NCI-H2081 treated with DMSO at 0.1 percent for 48 hours (cell line): ENCODE measurements at places on chromosomes 2 and 18.

DNA sequence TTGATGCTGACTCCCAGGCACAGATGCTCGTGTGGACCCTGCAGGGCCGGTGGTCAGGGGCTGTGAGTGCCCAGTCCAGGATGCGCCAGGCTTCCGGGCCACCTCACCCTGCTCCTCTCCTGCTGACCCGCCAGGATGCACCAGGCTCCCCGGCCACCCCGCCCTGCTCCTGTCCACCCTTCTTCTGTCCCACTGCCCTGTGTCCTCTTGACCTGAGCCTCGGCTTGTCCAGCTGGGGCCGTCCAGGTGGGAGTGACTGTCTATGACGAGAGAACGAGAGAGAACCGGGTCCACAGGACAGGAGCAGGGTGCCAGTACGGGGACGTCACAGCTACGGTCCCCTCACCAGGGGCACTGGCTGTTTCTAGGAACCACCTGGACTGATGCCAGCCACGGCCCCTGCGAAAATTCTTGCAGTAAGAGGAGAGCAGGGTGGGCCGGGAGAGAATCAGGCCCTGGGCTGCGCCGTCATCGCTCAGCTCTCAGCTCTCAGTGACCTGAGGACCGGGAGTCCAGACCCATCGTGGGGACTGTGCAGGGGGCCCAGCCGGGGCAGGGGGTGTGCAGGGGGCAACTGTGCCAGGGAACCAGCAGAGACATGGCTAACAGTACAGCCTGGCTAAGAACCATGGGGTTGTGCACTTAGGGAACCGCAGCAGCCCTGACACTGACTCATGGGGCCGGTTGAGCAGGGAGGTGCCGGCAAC, 12.9 kb upstream of the NFATC1 start:
- DNase-seq: no peak

- DNase-seq: no peak
Observed at GRCh38 chr2:167790781-167791450, 456.5 kb downstream of the STK39 start.

- no peak for DNase-seq
Observed at GRCh38 chr18:25121442-25121841, 230.5 kb downstream of the ZNF521 start.

- DNase-seq: no peak
Observed at GRCh38 chr2:26563686-26564085, 77.5 kb downstream of the CIB4 start.

GRCh38 chr2:189798312-189799029, 14.2 kb downstream of the PMS1 start:
- no peak for DNase-seq
